ENCODE measurements at places on chromosomes 6 and 20. TPM values are rescaled to one million over a fixed set of nuclear protein-coding genes. Genes with fewer than 3 reads are reported as not detected.

- DNase-seq: no peak
These were observed 838 bp downstream of the TNFAIP3 start for GRCh38 chr6:137867685-137868509.

- DNase-seq: no peak
These were observed 5.9 kb upstream of the NUP153 start for GRCh38 chr6:17712576-17712975.

DNA sequence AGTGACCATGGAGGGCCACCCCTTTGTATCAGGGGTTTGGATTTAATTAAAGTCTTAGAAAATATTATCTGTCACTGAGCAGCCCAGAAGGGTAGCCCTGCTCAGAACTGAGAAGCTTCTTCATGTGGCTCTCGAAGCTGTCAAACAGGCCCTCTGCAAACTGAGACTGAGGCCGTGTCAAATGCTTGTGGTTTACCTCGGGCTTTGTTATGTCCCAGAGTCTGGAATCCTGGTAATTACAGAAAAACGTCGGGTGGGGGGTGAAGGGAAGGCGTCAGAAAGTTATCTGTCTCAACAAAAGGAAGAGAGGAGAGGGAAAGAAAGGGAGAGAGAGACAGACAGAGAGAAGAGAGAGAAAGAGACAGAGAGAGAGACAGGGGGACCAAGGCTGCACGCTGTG lies 200.8 kb downstream of the BMP7 start:
- DNase-seq: no peak

SLC22A7 gene
- not detected for total RNA-seq

SMLR1 gene
- not detected for total RNA-seq

- no peak for DNase-seq
These were observed 42.4 kb downstream of the HDDC2 start for GRCh38 chr6:125259354-125259736.

DNA sequence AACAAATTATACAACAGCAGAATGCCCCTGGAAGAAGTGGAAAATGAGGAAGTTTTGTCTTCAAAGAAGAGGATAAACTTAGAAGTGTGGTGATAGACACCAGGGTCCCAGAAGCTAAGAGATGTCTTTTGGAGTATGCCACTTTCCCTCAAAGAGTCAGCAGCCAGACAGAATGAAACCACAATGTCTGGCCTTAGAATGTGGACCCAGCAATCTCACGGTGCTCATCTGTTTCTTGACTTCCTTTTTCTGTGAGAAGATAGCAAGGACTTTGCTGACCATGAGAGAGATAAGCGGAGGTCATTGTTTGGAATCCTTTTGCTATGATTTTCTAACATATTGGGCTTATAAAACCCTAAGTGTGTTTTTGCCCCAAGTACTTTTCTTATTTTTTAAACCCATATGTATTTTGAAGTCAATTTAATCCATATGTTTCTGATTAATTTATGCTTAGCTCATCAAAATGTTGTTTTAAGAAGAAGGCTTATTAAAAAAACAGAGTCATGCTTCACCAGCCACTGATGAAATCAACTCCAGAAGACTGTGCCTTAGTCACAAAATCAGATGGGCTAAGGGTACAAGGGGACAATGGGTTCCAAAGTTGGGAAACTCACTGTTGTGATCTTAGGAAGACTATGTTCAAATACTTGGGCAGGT lies 451.2 kb upstream of the JAG1 start:
- DNase-seq: no peak

DNA sequence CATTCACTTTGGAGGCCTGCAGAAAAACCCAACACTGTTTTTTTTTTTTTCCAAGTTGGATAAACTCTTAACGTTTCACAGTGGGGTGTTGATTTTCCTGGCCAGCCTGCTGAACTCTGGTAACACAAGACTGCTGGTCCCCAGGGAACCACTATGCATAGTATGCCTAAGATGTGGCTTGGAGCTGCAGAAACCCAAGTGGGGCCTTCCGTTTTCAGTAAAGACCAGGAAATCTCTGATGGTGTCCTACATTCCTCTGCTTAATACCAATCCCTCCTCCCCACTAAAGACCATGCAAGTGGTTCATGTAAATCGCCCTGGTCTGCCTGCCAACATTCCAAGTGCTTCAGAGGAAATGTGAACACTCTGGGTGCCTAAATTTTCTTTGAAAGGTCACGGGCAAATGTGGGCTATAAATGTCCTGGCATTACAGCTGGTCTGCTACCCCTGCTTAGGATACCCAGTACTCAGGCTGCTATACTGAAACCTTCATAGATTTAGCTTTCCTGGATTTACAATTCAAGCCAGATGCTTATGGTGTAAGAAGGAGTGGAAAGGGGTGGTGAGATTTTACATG lies 615.4 kb downstream of the MAFB start:
- no peak for DNase-seq

DNA sequence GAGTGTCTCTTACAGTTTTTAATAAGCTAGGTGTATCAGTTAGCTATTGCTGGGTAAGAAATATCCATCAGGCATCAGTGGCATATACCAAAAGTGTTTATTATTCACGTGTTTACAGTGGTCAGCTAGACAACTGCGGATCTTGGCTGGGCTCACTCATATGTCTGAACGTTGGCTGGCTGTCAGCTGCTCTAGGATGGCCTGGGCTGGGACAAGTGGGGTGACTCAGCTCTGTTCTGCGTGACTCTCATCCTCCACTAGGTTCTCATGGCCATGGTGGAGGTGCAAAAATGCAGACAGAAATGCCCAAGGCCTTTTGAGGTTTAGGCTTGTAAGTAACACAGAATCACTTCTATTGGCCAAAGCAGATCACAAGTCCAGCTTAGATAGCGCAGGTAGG lies 22.0 kb downstream of the ZNF341 start:
- DNase-seq: peak; percentile 22

DTNBP1 gene
- 3.3 TPM for total RNA-seq

DNA sequence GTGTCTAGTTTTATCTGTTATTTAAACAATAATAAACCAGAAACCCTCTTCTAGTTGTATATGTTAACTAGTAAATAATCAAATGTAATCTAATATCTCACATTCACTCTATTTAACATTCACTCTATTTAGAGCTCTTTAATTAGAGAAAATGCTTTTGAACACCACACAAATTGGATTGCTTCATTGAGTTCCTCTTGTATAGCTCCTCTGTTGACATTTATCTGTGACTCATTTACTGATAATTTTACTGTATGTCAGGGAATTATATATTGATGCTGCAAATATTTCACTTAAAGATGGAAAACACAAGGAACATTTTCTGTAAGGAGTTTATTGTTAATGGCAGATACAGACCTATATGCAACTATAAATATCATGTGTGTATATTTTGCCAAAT lies 594.6 kb downstream of the COL12A1 start:
- no peak for DNase-seq

DNA sequence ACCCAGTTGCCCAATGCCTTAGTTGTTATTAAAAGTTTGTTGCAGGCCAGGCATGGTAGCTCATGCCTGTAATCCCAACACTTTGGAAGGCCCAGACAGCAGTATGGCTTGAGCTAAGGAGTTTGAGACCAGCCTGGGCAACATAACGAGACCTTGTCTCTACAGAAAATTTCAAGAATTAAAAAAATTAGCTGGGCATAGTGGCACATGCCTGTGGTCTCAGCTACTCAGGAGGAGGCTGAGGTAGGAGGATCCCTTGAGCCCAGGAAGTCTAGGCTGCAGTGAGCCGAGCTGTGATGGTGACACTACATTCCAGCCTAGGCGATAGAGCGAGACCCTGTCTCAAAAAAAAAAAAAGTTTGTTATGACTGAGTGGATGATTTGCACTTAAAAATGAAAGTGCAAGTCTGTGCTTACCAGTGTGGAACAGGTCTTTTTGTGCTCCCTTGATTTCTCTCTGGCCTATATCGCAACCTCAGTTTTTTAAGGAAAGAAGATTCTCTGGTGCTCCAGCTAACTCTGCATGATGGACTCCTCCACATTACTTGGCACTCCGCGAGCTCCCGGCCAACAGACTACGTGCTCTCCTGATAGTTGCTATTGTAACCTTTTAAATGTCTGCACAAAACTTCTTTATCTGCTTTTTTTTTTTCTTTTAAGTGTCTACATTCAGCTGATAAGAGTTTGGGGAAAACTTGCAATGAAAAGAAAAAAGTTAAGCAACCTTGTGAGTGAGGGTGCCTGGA lies 22.1 kb downstream of the ZKSCAN3 start:
- no peak for DNase-seq

DNA sequence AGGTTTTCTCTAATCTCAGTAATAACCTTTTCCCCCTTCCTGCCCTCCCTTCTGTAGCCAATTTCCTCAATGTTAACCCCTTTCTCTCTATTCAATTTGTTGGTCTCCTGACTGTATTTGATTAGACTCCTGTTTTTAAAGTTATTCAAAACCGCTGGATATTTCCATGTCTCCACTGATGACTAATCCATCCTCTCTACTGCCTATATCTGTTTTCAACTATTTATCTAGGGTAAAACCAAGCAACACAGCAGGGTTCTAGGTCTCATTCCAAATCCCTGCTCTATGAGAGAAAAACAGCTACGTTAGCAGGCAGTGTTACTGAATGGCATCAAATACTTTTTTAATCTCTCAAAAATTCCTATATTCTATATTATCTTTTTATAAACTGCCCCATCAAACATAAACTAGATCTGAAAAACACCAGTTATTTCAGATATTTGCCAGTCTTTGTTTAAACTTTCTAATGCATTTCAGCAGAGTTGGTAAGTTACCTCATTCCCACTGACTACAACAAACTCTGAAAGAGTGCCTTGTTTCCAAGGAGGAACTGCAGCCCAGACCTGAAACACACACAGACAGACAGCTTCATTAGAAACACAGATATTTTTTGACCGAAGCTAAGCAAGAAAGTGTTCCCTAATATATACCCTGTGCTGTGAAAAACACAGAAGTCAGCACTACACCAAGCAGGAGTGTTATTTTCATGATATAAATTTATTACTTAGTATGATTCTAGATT lies 8.2 kb downstream of the RTN4IP1 start:
- DNase-seq: peak; percentile 33

DNA sequence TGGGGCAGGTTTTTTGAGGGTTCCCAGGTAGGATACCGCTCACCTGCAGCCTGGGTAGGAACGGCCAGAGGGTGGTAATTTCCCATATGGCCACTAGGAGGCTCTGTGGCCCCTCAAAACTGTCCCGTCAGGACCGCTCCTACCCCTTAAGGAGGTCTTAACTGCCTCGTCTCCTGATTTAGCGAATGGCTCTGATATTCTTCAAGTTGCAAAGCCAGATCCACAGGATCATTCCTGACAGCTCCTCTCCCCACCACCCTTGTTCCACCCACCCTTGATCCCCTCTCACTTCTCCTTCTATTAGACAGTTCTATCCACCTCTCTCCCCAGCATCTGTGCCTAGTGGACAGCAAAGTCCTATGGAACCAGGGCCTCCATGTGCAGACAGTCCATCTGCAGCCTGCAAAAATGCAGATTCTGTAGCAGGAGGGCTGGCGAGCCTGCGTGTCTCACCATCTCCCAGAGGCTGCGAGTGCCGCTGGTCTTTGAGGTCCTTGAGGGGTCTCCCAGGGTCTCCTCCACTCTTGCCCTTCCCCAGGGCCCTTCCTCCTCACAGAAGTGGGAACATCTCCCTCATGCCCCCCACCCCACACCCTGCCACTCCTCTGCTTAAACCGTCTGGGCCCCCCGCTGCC lies 34.3 kb upstream of the ZBP1 start:
- DNase-seq: peak; percentile 57
